Panc1 (cell line): ENCODE measurements at places on chromosomes 2 and 18. TPM values are rescaled to one million over a fixed set of nuclear protein-coding genes. Genes with fewer than 3 reads are reported as not detected.

- peaks cover 12% of the 10 kb centered on the region; the same call in 1 of the 2 replicates for H3K4me1 ChIP-seq
- H3K4me3 ChIP-seq, result peak overlapping the region; percentile 97
- no peaks in the 10 kb centered on the region; the same call in 1 of the 2 replicates for H3K36me3 ChIP-seq
- H3K27me3 ChIP-seq, result no peaks in the 10 kb centered on the region
These were observed 1.6 kb downstream of the NBAS start for GRCh38 chr2:15559379-15560139.

- H3K4me3 ChIP-seq, result no peak overlapping the region
- H3K4me1 ChIP-seq, result peaks cover 10% of the 10 kb centered on the region
- no peaks in the 10 kb centered on the region for H3K36me3 ChIP-seq
- no peak for DNase-seq
- no peak overlapping the region for H3K27ac ChIP-seq
These were observed 19.0 kb downstream of the CRACDL start for GRCh38 chr2:98917031-98917471.

DNA sequence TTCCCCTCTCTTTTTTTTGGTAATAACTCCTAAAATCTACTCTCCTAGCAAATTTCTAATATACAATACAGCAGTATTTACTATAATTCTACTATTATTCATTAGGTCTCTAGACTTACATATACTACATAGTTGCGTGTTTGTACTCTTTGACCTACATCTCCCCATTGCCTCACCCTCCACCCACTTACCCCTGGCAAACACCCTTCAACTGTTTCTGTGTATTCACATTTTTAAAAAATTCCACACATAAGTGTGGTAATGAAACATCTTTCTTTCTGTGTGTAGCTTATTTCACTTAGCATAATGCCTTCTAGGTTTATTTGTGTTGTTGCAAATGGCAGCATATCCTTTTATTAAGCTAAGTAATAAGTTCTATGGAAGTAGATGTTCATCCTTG is 336.0 kb downstream of the CCDC85A start:
- no peaks in the 10 kb centered on the region for H3K36me3 ChIP-seq
- H3K27me3 ChIP-seq, result no peaks in the 10 kb centered on the region
- no peaks in the 10 kb centered on the region for H3K4me1 ChIP-seq
- DNase-seq, result no peak

The COLEC11 gene
- total RNA-seq, result 0.31 TPM

- H3K4me1 ChIP-seq, result no peaks in the 10 kb centered on the region
- no peaks in the 10 kb centered on the region for H3K27me3 ChIP-seq
- H3K4me3 ChIP-seq, result no peak overlapping the region
- no peaks in the 10 kb centered on the region for H3K36me3 ChIP-seq
These were observed 310.7 kb upstream of the EPAS1 start for GRCh38 chr2:45986509-45986908.

DNA sequence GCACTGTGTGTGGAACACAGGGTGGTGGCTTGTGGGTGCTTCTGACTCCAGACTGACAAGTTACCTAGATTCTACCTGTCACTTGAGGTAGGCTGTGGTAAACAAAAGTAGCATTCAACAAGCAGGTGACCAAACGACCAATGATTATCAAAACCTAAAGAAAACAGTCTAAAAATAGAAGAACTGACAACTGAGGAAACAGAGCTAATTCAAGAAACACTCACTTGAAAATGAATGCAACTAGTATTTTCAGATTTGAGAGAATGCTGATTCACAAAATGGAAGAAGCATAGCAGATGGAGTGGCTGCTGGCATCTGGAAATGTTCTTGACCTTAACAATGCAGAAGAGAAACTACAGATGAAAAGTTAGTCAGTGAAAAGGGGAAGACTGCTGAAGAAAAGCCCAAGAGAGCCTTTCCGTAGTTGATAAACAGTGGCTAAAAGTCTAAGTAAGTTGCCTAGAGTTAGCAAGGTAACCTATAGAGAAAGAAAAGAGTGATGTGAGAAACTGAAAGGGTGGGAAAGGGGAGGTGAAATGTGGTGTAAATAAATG is 170.4 kb downstream of the NCK2 start:
- peaks cover 4% of the 10 kb centered on the region; the same call in 1 of the 2 replicates for H3K4me1 ChIP-seq
- no peak overlapping the region for H3K4me3 ChIP-seq
- no peaks in the 10 kb centered on the region for H3K36me3 ChIP-seq
- DNase-seq, result no peak
- no peaks in the 10 kb centered on the region for H3K27me3 ChIP-seq

- no peaks in the 10 kb centered on the region for H3K36me3 ChIP-seq
- H3K27me3 ChIP-seq, result no peaks in the 10 kb centered on the region
- DNase-seq, result no peak
- H3K27ac ChIP-seq, result no peak overlapping the region
These were observed 13.6 kb upstream of the GPR35 start for GRCh38 chr2:240611601-240612210.

DNA sequence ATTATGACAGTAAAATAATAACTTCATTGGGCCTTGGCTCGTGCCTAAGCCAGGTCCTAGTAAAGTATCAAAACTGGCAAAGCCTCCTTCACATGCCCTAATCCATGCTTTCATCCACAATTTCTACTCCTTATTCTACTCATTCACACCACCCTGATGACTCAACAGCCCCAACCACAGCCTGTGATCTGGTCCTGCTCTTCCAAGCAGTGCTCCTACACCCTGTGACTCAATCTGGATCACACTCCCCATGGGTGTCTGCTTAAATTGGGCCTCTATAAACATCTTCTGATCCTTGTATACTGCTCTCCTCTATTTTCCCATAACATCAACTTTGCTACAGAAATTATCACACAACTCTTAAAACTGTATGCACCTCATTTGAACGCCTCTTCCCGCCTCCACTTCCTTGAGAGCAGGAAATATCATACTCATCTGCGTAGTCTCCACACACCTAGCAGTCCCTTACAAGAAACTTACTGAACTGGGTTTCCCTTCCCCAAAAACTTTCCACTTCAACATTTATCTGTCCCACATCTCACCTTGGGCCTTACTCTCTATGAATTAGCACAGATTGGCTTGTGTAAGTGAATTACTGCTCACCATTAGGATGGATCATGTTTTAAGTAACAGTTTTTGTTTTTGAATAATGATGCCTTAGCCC is 15.9 kb downstream of the GTF3C3 start:
- H3K36me3 ChIP-seq, result peaks cover 25% of the 10 kb centered on the region
- no peak for DNase-seq
- H3K4me1 ChIP-seq, result no peaks in the 10 kb centered on the region
- no peak overlapping the region for H3K4me3 ChIP-seq

DNA sequence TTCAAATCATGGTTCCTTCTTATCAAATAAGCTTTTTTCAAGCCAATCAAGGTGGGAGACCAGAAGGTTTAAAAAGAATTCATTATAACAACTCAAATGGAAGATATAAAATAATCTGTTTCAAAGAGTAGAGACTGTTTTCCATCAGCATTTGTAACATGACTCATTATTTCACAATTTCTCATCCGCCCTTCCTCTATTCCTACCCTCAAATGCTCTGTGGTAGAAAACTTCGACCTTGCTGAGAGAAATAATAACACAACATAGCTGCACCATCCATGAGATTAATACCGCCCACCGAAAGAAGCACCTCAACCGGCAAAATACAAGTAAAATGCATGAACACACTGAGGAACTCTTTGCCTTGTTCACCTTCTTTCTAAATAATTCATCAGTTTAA is 2039.2 kb upstream of the CELF4 start:
- DNase-seq, result no peak
- H3K4me3 ChIP-seq, result no peak overlapping the region
- H3K4me1 ChIP-seq, result no peaks in the 10 kb centered on the region
- no peak overlapping the region for H3K27ac ChIP-seq
- H3K27me3 ChIP-seq, result no peaks in the 10 kb centered on the region

- no peaks in the 10 kb centered on the region for H3K27me3 ChIP-seq
- peak overlapping the region; percentile 84 for H3K4me3 ChIP-seq
- H3K36me3 ChIP-seq, result peaks cover 3% of the 10 kb centered on the region
- H3K4me1 ChIP-seq, result peaks cover 21% of the 10 kb centered on the region
These were observed 2.1 kb downstream of the CTDP1 start for GRCh38 chr18:79681484-79682387.

DNA sequence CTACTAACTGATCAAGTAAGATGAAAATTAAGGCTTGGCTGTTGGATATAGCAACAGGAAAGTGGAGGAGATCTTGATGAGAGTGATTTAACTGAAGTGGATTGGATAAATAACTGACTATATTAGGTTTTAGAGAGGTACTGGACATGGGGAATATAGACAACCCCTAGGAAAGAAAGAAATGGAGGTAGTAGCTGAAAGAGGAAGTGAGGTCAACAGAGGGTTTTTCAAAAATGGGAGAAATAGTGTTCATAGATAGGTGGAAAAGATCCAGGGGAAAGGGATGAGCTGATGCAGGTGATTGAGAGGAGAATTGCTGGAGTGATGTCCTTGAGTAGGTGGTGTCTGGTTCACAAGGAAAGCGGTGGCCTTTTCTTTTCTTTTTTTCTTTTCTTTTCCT is 69.9 kb upstream of the PSME4 start:
- H3K27me3 ChIP-seq, result no peaks in the 10 kb centered on the region
- H3K4me1 ChIP-seq, result peaks cover 13% of the 10 kb centered on the region

DNA sequence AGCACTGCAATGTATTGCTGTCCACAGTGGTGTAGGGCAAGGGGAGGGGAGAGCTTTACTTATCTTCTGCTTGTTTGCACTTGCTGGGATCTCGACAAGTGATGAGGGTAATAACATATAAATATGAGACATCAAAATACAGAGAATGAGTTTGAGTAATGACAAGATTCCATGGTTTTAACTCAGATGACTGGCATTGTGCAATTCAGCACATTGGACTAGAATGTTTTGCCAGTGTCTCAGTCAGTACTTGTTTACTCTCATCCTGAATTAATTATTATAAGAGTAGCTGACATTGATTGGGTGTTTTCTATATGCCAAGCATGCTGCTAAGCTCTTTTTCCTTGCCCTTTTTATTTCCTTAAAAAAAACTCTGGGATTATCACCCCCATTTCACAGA is 306.7 kb upstream of the MMADHC start:
- H3K4me3 ChIP-seq, result no peak overlapping the region
- DNase-seq, result no peak
- H3K4me1 ChIP-seq, result no peaks in the 10 kb centered on the region
- H3K36me3 ChIP-seq, result no peaks in the 10 kb centered on the region
- no peak overlapping the region for H3K27ac ChIP-seq
- no peaks in the 10 kb centered on the region for H3K27me3 ChIP-seq

The SERPINB8 gene
- 2.0 TPM for total RNA-seq
